ENCODE measurements at places on chromosomes 1 and 21. TPM values are rescaled to one million over a fixed set of nuclear protein-coding genes. Genes with fewer than 3 reads are reported as not detected.

DNA sequence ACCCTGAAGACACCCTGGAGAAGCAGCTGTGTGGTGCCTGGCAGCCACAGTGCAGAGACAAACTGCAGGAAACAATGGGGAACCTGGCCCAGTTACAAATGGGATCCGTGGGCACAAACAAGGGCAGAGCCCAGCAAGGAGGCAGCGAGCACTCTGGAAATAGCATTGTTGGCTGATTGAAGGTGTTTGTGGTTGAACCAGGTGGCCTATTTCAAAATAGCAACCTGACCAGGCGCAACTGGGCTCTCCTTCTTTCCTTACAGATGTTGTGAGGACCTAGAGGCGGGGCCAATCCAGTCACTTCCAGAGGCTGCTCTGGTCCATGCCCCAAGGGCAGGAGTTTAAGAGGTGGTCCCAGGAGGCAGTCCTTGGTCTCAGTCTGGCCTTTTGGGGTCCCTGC lies 21.7 kb upstream of the ZBTB21 start:
- DNase-seq = no peak

DNA sequence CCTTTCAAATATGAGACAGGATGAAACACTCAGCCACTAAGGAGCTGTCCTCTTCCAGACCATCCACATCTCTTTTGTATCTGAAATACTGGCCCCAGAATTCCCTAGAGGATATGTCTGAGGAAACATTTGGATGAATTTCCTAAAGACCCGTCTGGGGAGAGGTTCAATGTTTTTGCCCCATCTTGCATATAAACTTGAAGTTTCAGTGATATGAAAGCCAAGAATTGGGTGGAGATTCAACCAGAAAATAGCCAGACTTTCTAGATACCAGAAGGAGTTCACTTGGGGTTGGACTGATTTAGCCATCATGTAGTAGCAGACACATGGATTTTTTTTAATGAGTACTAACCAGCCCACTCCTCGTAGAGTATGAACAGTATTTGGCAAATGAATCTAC lies 182.0 kb downstream of the PLPP3 start:
- no peak for DNase-seq

DNA sequence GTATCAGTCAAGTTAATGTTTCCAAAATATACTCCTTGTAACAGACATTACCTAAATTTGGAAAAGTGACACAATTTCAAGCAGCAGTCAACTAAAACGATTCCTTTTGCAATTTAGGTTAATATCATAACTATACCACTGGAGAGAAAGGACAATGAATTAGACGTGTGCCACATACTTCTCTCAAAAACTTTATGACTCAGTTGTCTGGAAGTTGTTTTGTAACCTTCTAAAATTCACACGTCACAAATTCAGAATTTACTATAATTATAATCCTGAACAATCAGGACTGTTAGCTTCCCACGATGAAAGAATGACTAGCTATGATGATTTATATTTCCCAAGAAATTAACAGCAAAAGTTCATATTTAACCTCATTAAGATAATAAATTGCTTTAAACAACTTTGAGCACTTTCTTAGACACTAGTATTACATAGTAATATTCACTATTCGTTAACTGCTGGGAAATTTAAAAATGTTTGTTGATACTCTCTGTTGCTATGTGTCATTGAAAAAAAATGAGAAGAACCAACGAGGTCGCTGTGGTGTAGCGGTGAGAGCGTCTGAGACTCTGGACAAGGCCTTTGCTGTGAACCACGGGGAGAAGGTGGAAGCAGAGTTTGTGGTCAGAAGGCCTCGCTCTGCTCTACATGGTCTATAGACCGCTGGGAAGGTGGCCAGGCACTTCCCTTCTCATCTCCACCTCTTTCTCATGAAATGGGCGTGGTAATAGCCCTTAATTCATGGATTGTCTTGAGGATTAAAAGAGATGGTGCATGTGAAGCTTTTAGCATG lies 27.9 kb upstream of the BATF3 start:
- no peak for DNase-seq

The TMEM81 gene
- total RNA-seq = 2.7 TPM

DNA sequence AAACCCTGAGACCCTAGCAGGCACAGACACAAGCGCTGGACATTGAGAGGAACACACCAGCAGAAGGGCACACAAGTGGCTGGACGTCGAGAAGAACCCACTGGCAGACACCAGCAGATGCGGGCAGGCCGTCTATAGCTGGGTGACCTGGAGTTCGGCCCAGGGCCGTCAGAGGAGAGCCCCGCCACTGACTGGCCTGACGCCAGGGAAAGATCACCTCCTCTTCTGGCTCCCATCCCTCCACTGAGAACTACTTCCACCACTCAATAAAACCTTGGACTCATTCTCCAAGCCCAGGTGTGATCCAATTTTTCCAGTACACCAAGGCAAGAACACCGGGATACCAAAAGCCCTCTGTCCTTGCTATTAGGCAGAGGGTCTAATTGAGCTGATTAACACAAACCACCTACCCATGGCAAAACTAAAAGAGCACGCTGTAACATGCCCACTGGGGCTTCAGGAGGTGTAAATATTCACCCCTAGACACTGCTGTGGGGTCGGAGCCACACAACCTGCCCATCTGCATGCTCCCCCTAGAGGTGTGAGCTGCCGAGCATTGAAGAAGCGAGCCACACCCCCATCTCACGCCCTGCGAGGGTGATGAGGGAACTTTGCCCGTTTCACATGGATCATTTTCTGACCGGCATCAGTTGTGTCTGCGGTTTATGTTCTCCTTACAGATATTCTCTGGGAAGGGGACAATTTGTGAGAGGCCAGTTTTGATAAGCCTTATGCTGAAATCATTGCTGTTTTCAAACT lies 104.8 kb downstream of the HLX start:
- peak; percentile 79 for DNase-seq

GRCh38 chr1:233331676-233332519 lies 4.4 kb downstream of the MAP3K21 start:
- DNase-seq = no peak

The S100A7A gene
- total RNA-seq = not detected

GRCh38 chr1:56790036-56790435 lies 29.2 kb downstream of the FYB2 start:
- DNase-seq = no peak

- DNase-seq = no peak
Measured at GRCh38 chr1:186291271-186291670, 83.8 kb downstream of the TPR start.

GRCh38 chr21:34736116-34736874 lies 67.5 kb downstream of the CLIC6 start:
- no peak for DNase-seq

The TAGLN2 gene
- total RNA-seq = 60.1 TPM

- DNase-seq = no peak
Measured at GRCh38 chr1:13873032-13873431, 173.0 kb downstream of the PRDM2 start.

The TMPRSS2 gene
- total RNA-seq = 7.1 TPM

The CR1L gene
- total RNA-seq = 5.8 TPM

GRCh38 chr1:44842486-44842861 lies 579 bp downstream of the PTCH2 start:
- peak; percentile 64 for DNase-seq

DNA sequence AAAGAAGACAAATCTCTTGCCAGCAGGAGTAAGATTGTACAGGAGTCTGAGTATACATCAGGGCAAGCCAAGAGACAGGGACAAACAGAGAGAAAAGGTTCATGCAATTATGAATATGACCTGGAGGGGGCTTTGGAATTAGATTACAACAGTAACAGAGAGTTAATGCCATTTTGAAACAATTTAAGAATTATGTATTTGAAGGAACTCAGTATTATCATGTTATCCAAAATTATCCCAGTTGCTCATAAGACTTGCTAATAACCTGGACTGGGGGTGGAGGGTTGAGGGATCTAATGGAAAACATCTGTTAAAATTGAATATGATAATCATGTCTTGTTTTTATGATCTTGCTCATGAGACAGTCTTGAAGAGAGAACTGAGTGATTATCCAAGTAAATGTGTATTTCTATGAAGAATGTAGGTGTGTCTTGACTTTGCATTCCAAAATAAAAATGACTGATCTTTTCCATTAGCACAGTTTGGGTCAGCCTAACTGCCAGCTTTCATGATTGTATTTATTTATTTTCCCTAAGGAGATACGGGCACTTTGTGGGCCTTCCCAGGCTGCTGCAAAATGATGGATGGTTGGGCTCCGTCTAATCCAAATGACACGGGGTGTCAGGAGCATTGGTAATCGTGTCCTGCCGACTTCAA lies 117.7 kb downstream of the ERG start:
- DNase-seq = peak; percentile 12

The INAVA gene
- total RNA-seq = 43.9 TPM

- no peak for DNase-seq
Measured at GRCh38 chr1:63547621-63548294, 24.4 kb downstream of the EFCAB7 start.

- no peak for DNase-seq
Measured at GRCh38 chr1:118445156-118445555, 260.1 kb upstream of the SPAG17 start.

The SH2D2A gene
- total RNA-seq = 3.4 TPM

- no peak for DNase-seq
Measured at GRCh38 chr1:177838907-177839485, 130.9 kb downstream of the SEC16B start.

The OR2L2 gene
- not detected for total RNA-seq

DNA sequence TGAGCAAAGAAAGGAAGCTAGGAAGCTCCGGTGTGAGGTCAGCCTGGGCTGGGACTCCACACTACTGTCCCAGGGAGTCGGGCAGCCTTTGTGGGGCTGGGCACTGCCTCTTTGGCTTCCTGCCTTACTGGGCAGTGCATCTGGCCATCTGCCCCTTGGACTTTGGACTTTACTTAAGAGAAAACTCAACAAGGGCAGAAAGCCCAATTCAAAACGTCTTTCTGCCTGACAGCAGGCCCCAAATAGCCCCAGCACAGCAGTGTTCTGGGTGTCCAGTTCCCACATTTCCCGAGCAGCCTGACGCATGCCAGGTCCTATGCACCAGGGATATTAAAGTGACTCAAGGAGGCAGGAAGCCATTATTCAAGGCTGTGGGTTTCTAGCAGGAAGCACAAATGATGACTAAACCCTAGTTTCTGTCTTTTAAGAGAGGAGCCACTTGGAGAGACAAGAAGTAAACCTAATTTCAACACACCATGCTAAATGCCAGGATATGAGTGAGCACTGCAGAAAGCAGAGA lies 37.9 kb upstream of the EDEM3 start:
- DNase-seq = no peak

The RCSD1 gene
- total RNA-seq = 0.73 TPM

The CFH gene
- total RNA-seq = not detected

The WNT3A gene
- 0.12 TPM for total RNA-seq

- DNase-seq = no peak
Measured at GRCh38 chr1:14120895-14121294, 420.9 kb downstream of the PRDM2 start.

The FAM76A gene
- total RNA-seq = 12.5 TPM

GRCh38 chr1:205500240-205501233 lies 3.9 kb upstream of the CDK18 start:
- peak; percentile 34 for DNase-seq

DNA sequence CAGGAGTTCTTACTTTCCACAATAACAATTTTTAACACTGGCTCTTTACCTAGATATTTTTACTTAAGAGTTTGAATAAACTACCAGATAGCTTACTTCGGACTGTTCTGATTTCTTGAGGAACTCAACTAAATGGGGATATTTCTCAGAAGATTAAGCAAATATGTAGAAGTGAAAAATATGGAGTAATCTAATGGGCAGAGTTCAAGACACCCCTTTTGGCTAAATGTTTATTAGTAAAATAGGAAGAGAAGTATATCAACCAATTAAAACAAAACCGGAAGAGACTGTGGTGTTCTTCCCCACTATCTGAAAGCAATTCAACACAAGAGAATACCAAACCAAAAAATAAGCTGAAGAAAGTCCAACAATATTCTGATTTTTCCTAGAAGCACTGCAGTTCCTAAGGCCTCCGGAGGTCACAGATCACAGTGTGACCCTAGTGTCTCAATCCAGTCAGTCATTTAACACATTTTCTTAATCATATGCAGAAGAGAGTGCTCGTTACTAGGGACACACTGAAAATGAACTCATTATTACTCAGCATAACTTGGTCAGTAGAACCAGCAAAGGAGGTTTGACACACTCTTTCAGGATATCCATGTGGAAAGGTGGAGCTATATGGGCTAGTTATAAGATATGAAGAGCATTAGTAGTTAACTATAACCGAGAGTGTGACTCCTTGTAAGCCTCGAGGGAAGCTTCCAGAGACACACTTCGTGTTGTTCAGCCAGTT lies 5.2 kb downstream of the SIPA1L2 start:
- no peak for DNase-seq

DNA sequence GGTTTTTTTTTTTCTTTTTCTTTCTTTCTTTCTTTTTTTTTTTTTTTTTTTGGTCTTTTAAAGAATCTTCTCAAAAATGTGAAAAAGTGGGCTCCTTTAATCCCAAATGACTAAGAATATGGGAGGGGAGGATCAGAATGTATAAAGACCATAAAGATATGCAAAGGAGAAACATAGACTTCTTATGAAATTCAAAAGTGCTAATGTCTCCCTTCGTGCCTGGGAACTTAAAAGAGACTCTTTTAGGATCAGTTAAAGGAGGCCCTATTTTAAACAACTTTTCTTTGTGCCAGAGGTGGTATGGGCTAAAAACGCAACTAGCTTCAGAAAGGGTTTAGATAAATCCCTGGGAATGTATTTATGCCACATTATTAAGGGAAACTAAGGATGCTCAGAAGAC lies 54.2 kb upstream of the KAZN start:
- DNase-seq = no peak

Measured in GM23338 (cell line).